ENCODE measurements at places on chromosomes 4 and X.

DNA sequence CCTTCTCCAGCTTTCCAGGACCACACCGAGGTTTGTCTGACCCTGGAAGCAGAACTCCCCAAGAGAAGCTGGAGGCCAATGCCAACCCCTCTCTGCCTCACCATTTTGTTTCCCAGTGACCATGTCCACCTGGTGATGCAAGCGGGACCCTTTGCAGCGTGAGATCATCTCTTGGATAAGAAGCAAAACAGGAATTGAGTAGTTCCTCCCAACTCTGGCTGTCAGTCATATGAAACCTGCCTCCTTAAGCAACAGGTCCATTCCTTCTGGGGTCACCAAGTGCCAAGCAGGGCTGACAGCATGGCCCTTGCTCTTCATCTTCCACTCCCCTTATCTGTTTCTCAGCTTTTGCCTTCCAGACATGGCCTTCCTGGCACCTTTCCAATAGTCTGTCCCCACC is 41.3 kb upstream of the MTM1 start:
- DNase-seq: no peak

DNA sequence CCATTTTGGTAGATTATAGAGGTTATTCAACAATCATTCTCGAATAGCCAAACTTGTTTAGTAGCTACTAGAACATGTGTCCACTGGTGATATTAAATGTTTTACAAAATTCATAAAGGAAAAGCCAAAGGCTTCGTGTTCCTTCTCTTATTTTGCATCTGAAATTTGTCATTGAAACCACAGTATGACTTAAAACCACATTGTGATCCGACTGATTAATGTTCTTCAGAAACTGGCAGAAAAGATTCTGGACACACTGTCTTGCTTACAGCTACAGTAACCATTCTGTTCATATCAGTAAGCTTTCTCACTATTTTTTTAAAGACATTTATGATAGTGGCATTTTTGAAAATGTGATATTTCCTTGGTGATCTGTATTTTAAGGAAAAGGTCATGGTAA is 2.6 kb upstream of the SMARCA1 start:
- no peak for DNase-seq

DNA sequence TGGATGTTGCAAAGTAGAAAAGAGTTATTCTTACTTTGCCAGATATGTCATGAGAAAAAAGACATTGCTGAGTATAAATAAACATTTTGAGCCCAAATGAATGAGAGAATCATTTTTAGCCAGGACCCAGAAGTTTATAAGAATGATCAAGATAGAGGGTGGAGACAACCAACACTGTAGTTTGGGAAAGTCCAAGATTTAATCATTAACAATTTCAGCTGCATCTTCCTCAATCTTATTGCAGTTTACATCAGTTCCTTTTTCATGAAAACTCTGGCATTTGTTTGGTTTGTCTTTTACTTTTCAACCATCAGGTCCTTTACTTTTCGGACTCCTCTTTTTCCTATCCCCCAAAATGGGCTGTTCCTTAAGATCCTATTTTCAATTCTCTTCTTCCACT is 645.9 kb downstream of the ANKRD50 start:
- no peak for DNase-seq

- no peak for DNase-seq
These were observed 23.3 kb downstream of the RPGR start for GRCh38 chrX:38304010-38304409.

- no peak for DNase-seq
These were observed 11.3 kb downstream of the CETN2 start for GRCh38 chrX:152819266-152819665.

DNA sequence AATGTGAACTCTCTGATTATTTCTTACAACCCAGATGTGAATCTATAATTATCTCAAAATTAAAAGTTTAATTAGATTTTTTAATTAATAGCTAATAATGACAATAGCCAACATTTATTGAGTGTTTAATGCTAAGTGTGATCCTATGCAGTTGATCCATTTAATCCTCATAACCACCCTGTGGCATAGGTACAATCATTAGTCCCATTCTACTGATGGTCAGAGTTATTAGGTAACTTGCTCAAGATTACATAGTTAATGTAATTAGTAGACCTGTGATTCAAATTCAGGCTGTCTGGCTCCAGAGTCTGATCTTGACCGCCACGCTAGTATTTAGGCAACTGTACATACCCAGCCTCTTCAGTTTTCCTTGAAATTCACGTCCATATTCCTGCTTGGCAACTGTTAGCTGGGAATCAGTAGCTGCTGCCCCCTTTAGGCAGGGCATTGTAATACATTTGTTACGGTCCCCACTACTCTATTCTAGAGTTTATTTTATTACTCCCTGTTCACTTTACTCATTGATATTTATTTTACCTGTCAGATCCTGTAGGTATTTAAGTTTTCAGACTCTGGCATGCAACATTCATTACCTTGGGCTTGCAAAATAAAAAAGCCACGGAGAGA is 20.6 kb upstream of the TEC start:
- DNase-seq: no peak

GRCh38 chr4:70239131-70239883 is 3.1 kb upstream of the CSN3 start:
- no peak for DNase-seq

GRCh38 chr4:132333724-132334047 is 815.4 kb upstream of the PCDH10 start:
- no peak for DNase-seq

DNA sequence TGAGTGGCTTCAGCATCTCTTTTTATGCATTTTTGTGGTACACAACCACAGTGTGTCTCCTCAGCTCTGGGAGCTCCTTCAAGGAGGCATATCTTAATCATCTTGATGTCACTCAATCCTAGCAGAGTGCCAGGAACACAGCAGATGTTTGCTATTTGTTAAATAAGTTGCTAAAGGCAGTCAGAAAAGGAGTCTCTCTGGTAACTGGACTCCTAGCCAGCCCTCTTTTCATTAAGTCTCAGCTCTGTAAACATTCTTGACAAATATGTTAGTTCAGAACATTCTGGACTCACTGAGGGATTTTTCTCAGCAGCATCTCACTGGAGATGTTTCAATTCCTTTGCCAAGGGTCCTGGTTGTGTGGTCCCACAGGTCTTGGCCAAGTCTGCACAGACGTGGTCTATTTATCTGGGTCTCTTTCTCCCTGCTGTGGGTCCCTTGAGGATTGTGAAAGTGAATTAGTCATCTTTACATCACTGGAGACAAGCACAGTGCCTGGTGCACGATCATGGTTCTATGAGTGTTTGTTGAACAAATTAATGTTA is 20.3 kb upstream of the FAM9C start:
- DNase-seq: no peak

DNA sequence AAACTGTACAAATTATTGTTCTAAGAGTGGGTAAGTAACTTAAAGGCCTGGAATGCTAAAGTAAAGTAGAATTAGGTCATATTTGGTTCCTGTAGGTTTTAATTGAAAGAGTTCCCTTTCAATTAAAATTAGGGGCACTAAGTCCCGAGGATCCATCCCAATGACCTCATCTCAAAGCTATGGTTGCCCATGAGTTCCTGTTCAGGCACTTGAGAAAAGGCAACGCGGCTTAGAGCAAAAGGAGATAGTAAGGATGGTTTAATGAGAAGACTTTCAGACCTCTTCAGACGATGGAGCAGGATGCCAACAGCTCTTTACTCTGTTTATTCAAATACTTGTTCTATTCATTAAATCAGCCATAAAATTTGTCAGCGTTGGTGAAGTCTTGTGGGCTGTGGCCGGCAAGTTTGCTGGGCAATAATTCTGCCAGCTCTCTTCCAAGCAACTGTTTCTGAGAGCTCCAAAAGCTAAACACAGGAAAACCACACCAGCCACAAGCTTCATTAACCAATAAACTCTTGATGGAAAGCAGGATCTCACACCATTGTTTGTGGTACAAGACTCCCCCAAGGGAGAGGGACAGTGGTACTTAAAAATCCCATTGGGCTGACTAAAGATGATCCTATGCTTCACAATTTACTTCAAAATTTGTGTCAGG is 167.4 kb downstream of the COL4A6 start:
- DNase-seq: no peak

DNA sequence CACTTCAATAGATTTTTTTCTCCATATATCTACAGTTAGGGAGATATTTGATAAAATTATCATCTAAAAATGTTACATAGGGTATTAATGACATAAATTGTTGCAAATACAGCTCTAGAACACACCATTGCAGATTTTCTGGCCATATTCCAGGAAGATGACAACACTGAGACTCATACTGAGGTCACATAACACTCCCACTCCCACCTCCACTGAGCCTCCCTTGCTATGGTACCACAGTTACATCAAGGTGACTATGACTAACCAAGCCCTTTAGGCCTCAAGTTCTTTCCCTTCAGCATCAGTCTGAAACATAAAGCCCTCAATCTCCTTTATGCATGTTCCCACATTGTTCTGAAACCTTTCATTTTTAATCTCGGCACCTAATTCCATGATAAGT is 932.0 kb upstream of the IGFBP7 start:
- DNase-seq: no peak

- no peak for DNase-seq
These were observed 58.6 kb downstream of the ABLIM2 start for GRCh38 chr4:8099981-8100464.

DNA sequence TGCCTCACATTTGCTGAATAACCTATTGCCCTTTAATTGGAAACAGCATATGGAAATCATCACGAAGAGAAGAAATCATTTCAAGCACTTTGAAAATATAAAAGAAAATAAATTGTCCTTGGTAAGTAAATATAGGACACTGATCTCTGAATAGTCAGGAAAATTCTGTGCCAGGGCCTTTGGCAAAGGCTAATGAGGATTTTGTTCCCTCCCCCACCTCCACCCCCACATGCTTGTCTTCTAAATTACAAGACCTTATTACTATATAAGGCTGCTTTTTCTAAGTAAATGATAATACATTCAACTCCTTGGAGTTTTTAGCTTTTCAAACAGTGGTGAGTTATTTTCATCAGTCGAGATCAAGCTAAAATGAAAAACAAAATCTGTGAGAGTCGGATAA is 15.8 kb downstream of the SYNPO2 start:
- DNase-seq: no peak

DNA sequence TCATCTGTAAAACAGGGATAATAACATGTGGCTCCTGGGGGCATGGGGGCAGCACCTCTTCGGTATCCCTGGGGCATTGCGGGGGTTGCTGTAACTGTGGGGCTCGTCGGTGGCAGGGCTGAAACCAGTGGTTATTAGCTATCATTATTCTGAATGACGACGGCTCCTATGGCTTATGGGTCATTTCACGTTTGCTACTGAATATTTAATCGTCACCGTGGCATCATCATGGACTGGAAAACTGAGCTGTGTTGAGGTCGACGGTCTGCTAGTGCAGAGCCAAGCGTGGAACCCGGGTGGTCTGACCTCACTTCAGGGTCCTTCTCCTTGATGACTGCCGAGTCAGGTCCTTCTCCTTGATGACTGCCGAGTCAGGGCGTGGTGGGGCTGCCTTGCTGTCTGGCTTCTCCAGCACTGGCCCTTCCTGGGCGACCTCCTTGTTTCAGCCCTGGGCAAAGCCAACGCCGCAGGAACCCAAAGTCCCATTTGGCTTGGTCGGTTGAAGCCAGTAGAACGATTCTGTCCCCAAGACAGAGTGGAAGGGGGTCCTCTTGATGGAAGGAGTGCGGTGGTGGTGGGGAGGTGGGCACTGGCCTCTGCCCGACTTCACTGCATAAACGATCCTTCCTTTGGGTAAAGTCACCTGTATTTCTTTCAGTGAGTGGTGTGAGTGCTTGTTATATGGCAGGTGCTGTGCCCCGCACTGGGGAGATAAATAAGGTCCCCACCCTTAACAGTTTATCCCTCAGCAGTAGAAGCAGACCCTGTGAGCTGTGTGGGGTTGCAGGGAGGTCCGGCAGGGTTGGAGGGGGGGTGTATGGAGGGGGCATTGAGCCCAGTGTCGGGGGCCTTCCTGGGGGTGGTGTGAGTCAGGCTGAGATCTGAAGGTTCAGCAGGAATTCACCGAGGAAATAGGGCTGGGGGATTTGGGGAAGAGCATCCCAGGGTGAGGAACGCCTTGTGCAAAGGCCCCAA is 40.8 kb downstream of the PSAPL1 start:
- DNase-seq: no peak
